ENCODE measurements at places on chromosomes 6 and 20.

GRCh38 chr20:39885975-39886649 lies 802.9 kb downstream of the MAFB start:
- peak; percentile 1 for DNase-seq

- no peak for DNase-seq
Observed at GRCh38 chr6:148382861-148383260, 40.2 kb downstream of the SASH1 start.

DNA sequence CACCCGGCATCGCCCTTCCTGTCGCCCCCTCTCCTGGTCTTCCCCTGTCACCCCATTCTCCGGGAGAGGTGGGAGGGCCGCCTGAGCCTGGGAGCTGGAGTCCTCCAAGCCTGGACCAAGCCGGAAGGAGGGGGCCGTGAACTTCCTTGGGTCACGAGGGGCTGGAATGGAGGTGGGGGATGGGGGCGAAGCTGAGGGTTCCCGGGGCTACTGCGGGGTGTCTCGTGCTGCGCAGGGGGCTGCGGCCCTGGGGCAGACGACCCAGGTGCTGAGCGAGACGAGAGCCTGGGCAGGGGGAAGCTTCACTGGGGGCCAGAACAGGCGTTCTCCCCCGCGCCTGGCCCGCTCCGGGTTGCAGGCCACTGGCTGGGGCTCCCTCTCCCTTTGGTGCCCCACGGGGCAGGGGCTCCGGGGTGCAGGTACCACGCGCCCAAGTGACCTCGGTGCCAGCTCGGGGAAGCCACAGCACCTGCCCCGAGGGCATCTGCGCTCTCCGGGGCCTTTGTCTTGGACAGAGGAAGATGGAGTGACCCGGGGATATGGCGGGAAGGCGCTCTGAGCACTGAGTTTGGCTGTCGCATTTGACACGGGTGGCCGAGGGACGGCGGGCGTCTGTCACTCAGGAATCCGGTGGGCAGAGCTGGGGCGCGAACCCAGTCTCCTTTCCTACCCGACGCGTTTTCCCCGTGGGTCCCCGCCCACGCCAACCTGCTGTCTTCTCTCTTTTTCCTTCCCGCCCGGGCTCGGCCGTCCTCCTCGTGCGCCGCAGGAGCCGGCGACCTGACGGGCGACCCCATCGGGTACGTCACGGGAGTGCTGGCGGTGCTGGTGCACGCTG lies 1.2 kb downstream of the SLC35D3 start:
- DNase-seq: no peak

- DNase-seq: no peak
Observed at GRCh38 chr20:22576273-22576672, 8.1 kb downstream of the FOXA2 start.

DNA sequence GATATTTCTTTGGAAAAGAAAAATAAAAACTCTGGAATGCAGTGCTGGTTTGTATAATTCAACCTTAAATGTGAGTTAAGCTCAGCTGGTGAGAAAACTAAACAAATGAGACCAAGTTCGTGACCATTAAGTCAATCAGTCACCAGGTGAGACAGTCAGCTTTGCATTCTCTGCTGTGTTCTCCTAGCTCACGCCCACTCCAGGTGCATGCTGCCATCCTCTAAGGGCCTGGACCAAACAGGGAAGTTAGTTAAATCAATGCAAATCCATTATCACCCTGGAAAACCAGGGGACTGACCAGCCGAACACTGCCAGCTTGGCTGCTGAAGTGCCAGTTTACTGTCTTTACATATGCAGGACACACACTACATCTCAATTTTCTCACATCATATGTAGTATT lies 7.2 kb downstream of the TPBG start:
- no peak for DNase-seq

GRCh38 chr20:63119963-63120807 lies 95.7 kb downstream of the YTHDF1 start:
- DNase-seq: no peak

DNA sequence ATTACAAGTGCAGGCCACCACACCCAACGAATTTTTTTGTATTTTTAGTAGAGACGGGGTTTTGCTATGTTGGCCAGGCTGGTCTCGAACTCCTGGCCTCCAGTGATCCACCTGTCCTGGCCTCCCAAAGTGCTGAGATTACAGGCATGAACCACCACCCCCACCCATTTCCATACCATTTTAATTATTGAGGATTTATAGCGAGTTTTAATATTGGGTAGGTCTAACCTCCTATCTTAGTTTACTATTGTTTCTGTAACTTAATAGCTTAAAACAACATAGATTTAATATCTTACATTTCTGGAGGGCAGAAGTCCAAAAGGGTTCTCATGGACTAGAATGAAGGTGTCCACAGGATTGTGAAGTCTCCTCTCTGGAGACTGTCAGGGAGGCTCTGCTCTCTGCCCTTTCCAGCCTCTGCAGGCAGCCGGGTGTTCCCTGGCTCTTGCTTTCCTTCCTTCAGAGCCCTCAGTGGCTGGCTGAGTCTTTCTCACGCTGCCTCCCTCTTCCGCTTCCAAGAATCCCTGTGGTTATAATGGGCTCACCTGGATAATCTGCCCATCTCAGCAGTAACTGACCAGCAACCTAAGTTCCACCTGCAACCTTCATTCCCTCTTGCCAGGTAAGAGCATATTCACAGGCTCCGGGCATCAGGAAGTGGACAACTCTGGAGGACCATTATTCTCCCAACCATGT lies 18.6 kb upstream of the BCAS4 start:
- DNase-seq: no peak

DNA sequence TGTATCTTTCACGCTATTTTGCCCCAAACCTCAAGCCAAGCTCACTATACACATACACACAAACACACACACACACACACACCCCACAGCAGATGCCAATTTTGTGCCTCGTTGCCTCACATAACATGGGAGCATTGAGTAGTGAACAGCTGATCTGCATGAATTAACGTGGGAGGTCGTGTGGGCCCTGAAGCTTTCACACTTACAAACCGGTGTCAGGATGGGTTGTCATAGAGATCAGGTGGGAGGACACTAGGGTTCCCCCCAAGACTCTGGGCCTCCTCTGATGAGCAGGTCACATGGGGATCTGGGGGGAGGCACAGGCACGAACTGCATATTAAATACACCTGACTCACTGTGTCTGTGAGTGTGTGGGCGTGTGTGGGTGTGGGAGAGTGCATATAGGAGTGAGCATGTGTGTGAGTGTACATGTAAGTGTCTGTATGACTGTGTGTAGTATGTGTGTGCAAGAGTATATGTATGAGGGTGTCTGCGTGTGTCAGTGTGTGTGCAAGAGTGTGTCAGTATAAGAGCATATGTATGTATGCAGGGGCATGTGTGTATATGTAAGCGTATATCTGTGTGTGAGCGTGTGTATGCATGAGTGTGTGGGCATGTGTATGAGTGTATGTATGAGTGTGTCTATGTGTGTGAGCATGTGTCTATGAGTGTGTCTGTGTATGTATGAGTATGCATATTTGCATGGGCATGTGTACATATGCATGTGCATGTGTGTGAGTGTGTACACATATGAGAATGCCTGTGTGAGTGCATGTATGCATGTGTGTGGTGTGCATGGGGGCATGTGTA lies 370.4 kb downstream of the PREX1 start:
- no peak for DNase-seq

DNA sequence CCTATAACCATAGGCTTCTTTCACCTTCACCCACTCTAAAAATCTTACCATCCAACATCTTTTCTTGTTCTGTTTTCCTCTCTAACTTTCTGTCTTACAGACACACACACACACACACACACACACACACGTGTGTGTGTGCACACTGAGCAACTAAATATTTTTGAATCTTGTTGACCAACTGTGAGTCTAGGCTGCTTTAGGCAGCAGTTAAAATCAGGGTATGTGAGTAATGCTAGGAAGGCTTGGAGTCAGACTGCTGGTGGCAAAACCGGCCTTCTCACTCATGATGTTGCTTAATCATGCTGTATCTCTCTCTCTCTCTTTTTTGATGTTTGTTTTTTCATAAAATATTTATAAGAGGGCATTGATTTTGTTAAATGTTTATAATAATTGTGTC lies 103.1 kb upstream of the TBX18 start:
- no peak for DNase-seq

- DNase-seq: no peak
Observed at GRCh38 chr6:109339906-109340678, 42.2 kb downstream of the CD164 start.

DNA sequence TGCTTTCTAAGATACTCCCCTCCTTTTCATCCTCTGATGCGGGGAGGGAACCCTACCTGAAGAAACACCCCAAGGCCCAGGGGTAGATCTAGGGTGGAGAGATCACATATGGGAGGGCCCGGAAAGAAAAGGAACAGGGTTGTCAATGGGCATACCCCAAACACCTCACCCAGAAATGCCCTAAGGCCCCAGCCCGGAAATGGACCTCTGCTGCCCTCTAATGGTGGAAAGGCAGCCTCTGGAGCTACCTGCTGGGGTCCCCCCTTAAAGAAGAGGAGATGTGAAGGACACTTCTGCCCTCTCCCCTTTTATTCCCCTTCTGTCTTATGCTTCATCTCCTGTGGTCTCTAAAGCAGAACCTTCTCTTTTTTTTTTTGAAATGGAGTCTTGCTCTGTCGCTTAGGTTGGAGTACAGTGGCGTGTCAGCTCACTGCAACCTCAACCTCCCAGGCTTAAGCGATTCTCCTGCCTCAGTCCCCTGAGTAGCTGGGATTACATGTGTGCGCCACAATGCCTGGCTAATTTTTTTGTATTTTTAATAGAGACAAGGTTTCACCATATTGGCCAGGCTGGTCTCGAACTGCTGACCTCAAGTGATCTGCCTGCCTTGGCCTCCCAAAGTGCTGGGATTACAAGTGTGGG lies 458 bp upstream of the ARMC12 start:
- DNase-seq: peak; percentile 79

- DNase-seq: no peak
Observed at GRCh38 chr6:17621003-17621402, 20.9 kb downstream of the FAM8A1 start.
